NCI-H2227 treated with DMSO at 0.1 percent for 48 hours (cell line): ENCODE measurements at places on chromosomes 16 and 17.

DNA sequence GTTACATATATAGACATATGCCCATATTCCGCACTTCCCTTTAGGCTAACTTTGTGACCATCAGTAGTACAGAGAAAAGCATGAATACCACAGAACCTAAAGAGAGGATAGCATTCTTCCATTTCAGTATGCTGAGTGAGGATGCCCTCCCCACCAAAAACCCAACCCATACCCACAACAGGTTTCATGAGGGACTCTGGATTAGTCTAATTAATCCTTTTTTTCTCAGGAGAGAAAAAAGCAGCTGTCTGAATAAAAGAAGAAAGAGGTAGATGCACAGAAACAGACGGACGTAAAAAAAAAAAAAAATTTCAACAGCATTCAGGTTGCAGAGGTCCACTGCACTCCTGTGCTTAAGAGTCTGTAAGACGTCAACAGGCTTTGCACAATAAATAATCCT is 6.7 kb downstream of the MMD start:
- DNase-seq: no peak

- no peak for DNase-seq
Observed at GRCh38 chr16:1131378-1131994, 21.4 kb upstream of the CACNA1H start.

GRCh38 chr16:66845080-66845410 is 831 bp downstream of the CA7 start:
- DNase-seq: no peak

- DNase-seq: no peak
Observed at GRCh38 chr16:85505794-85506634, 107.1 kb upstream of the GSE1 start.

DNA sequence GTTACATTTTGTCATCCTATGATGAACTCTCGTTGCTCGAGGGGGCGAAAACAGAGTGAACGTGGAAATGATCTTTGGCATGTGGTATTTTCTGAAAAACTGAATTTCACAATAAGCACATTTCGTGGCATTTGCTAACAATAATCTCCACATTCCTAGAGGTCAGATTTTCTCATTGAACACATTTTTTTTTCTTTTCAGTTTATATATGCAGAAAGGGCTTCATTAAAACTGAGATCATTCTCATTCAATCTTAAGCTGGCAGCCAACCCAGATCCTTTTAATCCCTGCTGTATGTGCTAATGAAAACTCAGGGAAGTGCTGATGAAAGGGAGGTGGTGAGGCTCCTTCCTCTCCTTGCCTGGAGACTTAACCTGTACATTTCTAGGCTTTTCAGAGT is 52.6 kb downstream of the PRKCA start:
- DNase-seq: no peak

- DNase-seq: no peak
Observed at GRCh38 chr16:61580579-61580978, 455.7 kb downstream of the CDH8 start.

- no peak for DNase-seq
Observed at GRCh38 chr17:8382052-8382879, 727 bp downstream of the RPL26 start.

DNA sequence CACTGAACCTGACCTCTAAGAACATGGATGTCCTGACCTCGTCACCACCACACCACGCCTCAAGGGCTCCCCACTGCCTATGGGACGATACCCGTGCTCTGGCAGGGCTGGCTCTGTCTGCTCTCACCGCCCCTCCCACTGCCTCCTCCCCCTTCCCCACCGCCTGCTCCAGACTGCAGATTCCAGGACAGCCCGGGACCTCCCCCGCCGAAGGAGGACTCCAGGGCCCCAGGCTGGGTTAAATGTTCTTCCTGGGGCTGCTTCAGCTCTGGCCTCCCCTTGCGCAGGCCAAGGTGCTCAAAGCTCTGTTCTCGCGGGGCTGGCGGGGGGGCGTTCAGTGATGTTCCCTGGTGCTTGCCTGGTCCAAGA is 3.1 kb downstream of the NPW start:
- no peak for DNase-seq

DNA sequence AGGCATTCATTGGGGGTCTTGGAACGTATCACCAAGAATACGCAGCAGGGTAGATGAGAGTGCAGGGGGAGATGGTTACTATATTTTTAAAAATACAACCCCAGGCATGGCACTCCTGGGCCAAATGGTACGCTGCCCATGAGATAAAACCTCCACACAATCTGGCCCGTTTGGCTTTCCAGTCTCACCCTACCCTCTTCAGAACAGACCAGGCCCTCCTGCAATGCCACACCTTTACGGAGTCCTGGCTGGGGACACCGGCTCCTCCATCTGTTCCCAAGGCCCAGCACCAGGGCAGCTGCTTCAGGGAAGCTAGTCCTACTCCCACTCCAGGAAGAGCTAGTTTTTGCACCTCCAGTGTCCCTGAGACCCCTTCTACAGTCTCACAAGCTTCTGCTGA is 24.4 kb downstream of the SNN start:
- no peak for DNase-seq
